Lower lobe of right lung (tissue), 2 donors: ENCODE measurements at places on chromosomes 1 and 21.

DNA sequence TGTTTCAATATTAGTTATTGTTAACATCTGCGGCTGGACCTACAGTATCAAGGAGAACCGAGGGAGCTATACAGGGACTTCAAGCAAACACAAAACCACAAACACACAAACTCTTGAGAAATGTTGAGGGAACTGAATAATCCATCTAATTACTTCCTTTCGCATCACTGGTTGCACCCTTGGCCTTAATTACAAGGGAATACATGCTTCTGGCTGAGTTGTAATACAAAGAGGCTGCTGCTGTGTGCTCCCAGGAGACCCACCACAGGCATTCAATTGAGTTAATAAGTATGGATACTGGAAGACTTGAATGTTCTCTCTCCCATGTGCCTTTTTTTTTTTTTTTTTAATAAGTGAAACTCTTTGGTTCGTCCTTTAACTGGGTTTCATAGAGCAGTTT is 16.8 kb upstream of the SMYD2 start:
- no peak for DNase-seq

GRCh38 chr1:38128926-38129453 is 82.4 kb upstream of the POU3F1 start:
- DNase-seq: no peak

GRCh38 chr1:162861101-162861500 is at the start of gene CCDC190:
Gene CCDC190, minus strand, starts transcription at chr1:162861175. Its CDS starts 1,529 bp downstream, at chr1:162859646.
- DNase-seq: peak; percentile 49

- no peak for DNase-seq
Observed at GRCh38 chr21:25313829-25314228, 293.5 kb downstream of the MRPL39 start.
